Stimulated activated CD4-positive, alpha-beta T cell treated with anti-CD3 and anti-CD28 coated beads, Interleukin-1b, Interleukin-23, amount 100 ng/mL, for 48 hours (primary cell): ENCODE measurements at places on chromosomes 12 and 14.

DNA sequence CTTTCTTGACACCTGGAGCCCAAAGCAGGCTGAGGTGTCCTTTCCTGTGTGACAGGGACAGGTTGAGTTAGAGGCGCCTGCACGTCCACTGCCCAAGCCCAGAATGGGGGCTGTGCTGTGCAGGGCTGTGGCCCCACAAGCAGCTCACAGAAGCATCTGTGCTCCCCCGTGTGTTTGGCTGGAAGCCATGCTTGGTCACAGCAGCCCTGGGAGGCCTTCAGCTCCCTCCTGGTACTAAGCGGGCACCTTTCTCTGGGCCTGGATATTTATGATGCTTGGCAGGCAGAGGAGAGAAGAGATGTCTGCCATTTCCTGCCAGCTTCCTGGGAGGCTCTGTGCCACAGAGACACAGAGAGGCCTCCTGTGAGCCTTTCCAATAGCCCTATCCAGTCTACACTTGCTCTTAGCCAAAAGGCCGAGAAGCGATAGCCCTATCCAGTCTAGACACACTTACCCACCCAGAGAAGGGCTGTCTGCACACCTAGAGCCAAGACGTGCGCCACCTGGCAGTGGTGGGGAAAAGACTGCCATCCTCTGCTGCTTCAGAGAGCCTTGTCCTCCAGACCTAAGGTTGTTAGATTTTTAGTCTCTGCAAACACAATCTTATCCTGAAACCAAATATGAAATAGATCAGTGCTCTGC is 117.4 kb downstream of the GCH1 start:
- DNase-seq, result no peak

- no peak for DNase-seq
These were observed 36.5 kb upstream of the CERS5 start for GRCh38 chr12:50203691-50204090.

DNA sequence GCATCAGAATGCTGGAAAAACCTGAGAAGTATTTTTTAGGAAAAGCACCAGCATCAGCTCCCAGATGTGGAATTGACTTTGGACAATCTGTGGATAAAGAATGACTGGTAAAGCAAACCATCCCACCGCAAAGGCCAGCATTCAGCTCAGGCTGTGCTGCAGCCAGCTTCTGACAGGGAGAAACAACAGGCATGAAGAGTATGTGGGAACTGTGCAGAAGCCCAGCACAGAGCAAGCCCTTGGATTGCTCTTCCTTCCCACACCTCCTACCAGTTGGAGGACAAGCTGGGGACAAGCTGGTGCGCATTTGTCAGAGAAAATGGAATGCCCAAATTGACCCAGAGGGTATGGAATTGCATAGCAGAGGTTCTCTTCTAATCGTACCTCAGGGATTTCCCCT is 228.1 kb downstream of the ANO2 start:
- no peak for DNase-seq

GRCh38 chr14:75995372-75996041 is 9.9 kb downstream of the IFT43 start:
- DNase-seq, result no peak

DNA sequence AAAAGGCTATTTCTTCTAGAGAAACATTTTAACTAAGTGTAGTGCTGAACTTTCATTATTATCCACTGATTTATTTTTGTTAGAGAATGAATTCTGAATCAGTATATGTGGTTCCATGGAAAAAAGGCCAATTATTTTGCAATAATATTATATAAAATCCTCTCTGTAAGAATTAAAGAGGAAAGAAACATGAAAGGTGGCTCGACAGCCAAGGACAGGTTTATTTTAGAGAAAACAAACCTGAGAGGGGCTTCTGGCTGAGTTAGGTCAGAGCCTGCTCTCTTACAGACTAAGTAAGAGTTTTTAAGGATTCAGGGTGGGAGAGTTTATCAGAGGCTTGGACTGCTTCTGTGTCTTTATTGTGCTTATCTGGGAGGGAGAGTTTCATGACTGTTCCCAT is 46.7 kb upstream of the GUCY2C start:
- DNase-seq, result no peak
